ENCODE measurements at places on chromosomes 11 and 22.

GRCh38 chr11:67119585-67120391 is 725 bp downstream of the KDM2A start:
- no peak for DNase-seq

DNA sequence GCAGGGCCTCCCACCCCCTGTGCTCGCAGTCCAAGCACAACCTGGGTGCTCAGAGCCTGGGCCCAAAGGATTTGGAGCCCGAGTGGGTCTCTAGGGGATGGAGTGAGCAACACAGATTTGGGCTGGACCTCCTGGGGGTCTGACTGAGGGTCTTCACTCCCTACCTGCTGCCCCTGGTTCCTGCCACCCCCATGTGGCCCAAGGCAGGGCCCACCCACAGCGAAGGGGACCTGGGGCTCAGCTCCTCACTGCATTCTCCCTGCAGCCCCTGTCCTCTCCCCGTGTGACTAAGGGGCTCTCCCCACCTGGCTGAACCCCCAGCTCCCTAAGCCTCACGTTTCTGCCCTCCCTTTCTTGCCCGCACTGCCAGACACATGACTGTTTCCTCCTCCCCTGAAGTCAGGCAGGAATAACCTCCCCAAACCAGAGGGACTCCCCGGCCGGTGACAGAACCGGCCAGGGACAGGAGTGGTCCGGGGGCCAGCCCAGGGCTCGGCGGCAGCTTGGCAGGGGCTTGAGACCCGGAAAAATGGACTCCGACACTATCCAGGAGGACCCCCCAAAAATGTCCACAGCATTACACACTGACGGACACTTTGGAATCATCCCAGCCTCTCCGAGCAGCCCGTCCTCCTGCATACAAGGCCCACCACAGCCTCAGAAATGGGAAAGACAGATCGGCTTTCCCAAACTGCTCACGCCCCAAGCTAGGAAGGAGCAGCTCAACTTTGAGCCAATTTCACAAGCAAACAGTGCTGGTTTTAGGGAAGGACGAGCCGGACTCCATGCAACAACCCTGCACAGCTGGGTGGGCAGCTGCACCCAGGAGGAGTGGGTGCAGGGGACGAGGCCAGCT is 57.8 kb downstream of the BRD1 start:
- DNase-seq, result no peak

- no peak for DNase-seq
Observed at GRCh38 chr11:105757107-105757506, 147.2 kb downstream of the GRIA4 start.

- no peak for DNase-seq
Observed at GRCh38 chr11:96614846-96615245, 225.0 kb downstream of the JRKL start.

GRCh38 chr22:50217543-50218152 is 16.8 kb downstream of the SELENOO start:
- no peak for DNase-seq

GRCh38 chr22:31436132-31436531 is 36.7 kb downstream of the DRG1 start:
- DNase-seq, result no peak

- DNase-seq, result no peak
Observed at GRCh38 chr22:31119026-31119717, 3.6 kb upstream of the INPP5J start.

- no peak for DNase-seq
Observed at GRCh38 chr11:107268977-107269376, 188.6 kb downstream of the CWF19L2 start.

- DNase-seq, result no peak
Observed at GRCh38 chr11:108931168-108931567, 266.3 kb downstream of the DDX10 start.

GRCh38 chr11:68412593-68413475 is 47.7 kb upstream of the PPP6R3 start:
- DNase-seq, result peak; percentile 7

DNA sequence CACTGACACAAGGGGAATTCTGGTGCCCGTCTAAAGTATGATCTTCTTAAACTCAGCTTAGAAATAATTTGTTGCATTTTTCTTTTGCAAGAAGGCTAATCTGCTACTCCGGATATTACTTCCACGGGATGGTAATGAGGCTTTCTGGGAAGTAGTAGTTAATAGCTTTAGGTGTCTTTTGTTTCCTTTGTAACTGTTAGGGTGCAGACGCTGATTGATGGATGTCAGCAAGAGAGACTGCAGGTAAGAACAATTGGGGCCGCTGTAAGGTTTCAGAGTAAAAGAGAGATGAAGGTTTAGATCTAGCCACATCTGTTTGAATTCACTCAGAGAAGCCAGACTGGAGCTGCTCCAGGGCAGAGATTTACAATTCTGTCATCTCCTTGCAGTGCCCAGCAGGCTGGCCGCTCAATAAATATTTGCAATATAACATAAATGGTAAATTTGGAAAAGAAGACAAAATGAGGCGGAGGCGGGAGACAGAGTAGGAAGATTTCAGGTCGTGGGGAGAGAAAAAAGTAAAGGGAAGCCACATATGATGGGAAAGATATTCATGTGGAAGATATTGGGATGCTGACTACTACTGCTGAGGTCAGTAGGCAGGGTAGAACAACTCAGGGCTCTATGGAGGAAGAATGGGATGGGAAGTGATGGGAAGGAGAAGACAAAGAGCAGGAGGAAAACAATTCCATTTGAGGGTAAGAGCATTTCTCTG is 320.5 kb downstream of the AASDHPPT start:
- no peak for DNase-seq

DNA sequence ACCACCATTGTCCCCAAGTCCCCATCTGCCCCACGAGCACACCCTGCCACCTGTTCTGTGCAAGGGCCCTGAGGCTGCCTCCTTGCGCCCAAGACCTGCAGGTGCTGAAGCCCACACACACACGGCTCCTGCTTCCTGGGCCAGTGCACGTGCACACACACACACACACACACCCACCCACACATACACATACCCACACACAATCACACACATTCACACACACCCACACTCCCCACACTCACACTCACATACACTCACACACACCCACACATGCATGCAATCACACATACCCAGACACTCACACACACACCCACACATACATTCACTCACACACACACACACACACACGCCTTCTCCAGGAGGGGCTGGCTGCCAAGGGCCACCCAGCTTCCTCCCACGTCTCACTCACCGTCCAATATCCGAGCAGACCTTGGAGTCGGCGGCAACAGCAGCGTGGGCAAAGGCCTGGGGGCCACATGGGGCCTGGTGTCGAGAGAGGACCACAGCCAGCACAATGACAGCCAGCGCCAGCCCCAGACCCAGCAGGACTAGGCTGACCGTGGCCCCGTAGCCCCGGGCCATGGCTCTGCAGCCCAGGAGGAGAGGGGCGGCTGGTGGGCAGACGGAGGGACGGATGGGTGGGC is 616 bp downstream of the GGT5 start:
- DNase-seq, result no peak

DNA sequence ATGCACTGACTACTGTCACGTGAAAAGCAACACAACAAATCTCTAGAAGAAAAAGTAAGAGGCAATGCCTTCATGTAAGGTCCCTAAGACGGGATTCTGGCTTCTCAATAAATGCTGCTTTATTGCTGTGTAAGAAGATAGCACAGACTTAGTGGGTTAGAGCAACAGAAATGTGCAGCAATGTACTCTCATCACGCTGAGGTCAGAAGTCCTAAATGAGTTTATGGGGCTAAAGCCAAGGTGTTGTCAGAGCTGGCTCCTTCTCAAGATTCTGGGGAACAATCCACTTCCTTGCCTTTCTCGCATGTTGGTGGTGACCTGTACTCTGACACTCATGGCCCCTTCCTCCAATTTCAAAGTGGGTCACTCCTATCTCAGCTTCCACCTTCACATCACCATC is 93.4 kb downstream of the SHANK2 start:
- no peak for DNase-seq

GRCh38 chr11:69948256-69949141 is 129.3 kb upstream of the FGF3 start:
- no peak for DNase-seq

- no peak for DNase-seq
Observed at GRCh38 chr22:26435327-26436093, 6.5 kb downstream of the ASPHD2 start.

GRCh38 chr11:43736502-43737200 is 56.1 kb downstream of the HSD17B12 start:
- DNase-seq, result no peak

DNA sequence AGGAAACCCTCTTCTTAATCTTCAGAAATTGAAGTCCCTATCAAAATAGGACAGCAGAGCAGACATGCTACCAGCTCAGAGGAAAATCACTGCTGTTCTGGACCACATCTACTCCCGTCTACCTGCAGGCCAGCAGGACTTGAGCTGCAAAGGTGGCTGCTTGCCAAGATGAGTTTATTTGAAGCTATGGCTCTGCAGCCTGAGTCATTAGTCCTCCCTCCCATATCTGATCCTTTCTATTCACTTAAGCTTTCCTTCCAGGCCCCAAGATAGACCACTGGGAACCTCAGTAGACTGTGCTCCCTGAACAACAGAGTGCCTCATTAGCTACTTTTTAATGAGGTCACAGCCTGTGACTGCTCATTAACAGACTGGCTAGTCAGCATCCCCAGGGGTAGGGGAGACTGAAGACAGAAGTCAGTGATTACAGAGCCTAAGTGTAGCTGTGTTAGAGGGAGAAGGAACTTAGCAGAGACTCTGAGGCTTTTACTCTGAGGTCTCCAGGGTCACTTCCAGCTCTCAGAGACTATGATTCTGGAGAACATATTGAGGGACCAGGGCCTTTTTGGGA is 6.8 kb upstream of the OR10A2 start:
- DNase-seq, result no peak

DNA sequence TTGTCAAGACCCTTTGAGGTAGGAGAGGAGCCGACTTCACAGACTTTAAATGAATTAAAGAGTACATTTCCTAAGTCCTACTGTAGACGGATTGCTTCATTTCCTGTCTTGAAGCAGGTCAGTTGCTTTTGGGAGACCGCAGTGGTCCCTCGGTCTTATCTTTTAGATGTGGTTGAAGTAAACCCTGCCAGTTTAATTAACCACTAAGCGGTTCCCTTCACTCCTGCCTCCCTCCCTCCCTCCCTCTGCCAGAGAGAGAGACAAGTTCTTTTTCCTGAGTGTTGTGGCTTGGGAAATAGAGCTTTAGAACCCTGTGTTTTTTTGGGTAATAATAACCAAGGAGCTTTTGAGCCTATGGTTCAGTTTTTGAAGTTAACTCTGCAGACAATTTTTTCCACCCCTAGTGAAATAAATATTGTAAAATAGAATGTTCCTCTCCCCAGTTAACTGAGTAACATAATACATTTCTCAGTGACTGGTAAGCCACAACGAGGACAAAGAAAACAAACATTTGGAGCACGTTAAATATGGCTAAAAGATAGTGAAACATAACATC is 147.5 kb downstream of the LDLRAD3 start:
- DNase-seq, result no peak

DNA sequence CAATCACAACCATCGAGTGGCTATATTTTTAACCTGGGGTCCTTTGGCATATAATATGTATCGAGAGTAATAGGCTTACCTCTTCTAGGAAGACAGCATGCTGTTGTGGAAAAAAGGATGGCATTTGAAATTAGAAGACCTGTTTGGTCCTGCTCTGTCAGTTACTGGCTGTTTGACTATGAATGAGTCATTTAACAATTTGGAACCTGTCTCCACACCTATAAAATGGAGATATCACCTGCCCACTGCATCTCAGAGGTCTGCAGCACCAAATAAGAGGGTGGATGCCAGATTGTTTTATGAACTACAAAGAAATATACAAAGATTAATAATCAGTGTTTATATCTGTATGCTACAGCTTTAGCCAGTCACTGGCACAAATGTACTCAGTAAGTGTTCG is 60.8 kb downstream of the SLC25A17 start:
- no peak for DNase-seq

- no peak for DNase-seq
Observed at GRCh38 chr22:50257041-50257440, 4.4 kb downstream of the MAPK12 start.

DNA sequence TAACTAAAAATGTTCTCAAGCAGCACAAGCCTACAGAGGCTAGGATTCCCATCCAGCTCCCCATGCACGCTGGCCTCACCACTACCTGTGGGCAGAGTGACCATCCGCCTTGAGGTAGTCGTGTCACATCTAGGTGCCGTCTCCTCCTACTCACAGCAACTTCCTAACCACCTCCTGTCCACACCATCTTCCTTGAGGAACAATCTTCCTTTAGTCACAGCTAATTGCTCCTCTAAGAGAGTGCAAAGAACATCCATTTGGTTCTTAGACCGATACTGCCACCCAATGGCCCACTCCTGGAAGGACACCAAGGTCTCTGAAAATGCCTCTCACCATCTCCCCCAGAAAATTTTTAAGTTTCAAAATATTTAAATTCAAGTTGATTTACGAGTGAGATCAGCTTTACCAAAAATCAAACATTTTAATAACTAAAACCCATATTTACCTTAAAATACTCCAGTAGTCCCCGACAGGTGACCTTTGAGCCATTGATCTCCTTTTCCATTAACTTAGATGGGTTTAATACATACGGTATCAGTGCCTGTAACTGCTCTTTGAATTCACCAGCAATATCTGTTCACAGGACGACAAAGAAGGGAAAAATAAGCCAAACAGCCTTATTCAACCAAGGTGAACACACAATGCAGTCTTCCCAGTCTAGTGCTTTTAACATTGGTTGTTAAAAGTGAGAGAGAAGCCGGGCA is 21.7 kb upstream of the PLAAT3 start:
- DNase-seq, result peak; percentile 41

DNA sequence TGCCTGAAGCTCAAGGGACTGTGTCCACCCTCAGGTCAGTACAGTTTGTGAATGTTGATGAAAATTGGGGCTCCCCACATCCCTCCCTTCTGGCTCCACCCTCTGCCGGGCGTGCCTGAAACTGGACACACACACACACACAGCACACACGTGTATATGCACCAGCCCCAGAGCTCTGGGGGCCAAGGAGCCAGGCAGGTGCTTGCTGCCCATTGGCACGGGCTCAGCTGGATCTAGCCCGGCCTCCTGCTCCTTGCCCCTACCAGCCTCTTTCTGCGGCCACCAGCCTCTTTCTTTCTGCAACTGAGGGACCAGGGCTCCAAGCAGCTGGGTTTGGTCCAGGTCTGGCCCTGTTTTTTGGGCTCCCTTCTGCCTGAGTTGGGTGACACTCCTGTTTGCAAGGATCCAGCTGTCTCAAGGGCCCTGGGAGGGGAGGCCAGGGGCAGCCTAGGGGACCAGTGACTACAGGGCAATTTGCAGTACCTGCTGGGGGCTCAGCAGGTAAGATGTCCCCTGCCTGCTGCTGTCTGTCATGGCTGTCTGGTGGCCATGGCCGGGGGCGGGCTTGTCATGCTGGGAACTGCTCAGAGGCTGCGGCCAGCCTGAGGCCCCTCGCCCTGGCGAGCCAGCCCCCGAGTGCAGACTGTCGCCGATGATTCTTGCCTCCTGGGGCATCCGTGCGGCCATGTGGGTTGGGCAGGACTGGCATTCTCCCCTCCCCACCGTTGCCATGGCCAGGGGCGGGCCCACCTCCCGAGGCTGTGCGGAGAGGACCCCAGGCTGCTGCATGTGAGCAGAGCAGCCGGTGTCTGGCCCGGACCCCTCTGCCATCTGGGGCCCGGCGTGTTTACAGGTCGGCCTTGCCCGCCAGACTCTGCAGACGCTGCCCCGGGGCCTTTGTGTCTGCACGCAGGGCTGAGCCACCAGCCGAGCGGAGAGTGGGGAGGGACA is 51.5 kb upstream of the PPARA start:
- no peak for DNase-seq

GRCh38 chr22:30969532-30970355 is 679 bp downstream of the TUG1 start:
- no peak for DNase-seq

Data from stimulated activated CD8-positive, alpha-beta memory T cell treated with anti-CD3 and anti-CD28 coated beads, Interleukin-4, amount 100 ng/mL, for 24 hours (primary cell).